ENCODE measurements at places on chromosomes 5 and 9. TPM values are rescaled to one million over a fixed set of nuclear protein-coding genes. Genes with fewer than 3 reads are reported as not detected.

The SLC46A2 gene
- 0.64 TPM for total RNA-seq

The FRMPD1 gene
- 2.1 TPM for total RNA-seq

The MRPS30 gene
- 123 TPM for total RNA-seq

The JAK2 gene
- total RNA-seq: 17.3 TPM

The BTNL8 gene
- total RNA-seq: 0.47 TPM

The LECT2 gene
- not detected for total RNA-seq

The ATP10B gene
- total RNA-seq: 0.47 TPM

The PCDHB3 gene
- total RNA-seq: 5.3 TPM

The RANBP6 gene
- 29.3 TPM for total RNA-seq

The AIF1L gene
- total RNA-seq: 214 TPM

The TTC16 gene
- 0.18 TPM for total RNA-seq

The NACC2 gene
- 9.5 TPM for total RNA-seq
